ENCODE measurements at places on chromosomes 6 and 20. TPM values are rescaled to one million over a fixed set of nuclear protein-coding genes. Genes with fewer than 3 reads are reported as not detected.

The CUTA gene
- total RNA-seq: 207 TPM

The CNR1 gene
- 2.6 TPM for total RNA-seq

DNA sequence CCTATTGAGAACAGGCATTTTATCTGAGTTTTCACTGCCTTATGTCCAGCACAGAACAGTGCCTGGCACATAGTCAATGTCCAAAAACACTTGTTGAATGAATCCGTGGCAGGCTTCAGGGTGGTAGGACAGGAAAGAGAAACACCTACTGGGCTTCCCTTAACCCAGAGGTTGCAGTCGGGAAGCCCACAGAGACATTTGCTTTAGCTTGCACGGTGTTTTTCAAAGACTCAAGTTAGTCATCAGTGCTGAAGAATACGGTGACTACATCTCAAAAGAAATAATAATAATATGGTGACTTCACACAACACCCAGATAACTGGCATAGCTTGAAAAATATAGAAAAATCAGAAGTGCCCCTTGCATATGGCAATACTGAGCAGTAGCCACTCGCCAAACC is 160.4 kb downstream of the CD83 start:
- no peak for DNase-seq

DNA sequence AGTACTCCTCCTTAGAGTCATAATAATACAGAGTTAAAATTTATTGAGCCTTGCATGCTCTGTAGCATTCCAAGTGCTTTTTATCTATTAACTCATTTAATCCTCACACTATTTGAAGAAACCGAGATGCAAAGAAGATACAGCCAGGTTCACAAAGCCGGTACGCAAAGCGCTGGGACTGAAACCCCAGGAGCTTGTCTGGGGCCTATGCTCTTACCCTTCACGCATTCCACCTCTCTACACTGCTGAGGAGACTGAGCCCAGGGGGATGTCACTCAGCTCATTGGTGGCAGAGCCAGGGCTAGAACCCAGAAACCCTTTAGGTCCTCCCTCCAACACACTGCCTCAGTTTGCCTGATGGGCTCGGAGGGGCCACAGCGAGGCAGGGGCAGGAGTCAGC is 19.7 kb upstream of the MRPS18A start:
- DNase-seq: no peak

- no peak for DNase-seq
These were observed 41.3 kb upstream of the NAA20 start for GRCh38 chr20:19975901-19976300.

- peak; percentile 55 for DNase-seq
These were observed 3.2 kb upstream of the KIAA0408 start for GRCh38 chr6:127462376-127462775.

GRCh38 chr6:21907291-21907690 is 313.7 kb downstream of the SOX4 start:
- no peak for DNase-seq

DNA sequence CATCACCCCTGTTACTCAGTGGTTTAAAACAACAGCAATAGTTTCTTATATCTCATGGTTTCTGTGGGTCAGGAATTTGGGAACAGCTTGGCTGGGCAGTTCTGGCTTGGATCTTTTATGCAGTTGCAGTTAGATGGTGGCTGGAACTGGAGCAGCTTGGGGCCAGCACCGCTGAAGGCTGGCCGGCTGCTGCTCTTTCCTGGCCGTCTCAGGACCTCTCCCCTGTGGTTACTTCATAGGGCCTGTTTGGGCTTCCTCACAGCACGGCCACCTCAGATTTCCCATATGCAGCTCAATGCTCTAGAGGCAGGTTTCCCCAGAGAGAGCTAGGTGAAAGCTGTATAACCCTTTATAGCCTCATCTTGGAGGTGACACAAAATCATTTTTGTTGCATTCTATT is 15.6 kb downstream of the PKIG start:
- DNase-seq: no peak

DNA sequence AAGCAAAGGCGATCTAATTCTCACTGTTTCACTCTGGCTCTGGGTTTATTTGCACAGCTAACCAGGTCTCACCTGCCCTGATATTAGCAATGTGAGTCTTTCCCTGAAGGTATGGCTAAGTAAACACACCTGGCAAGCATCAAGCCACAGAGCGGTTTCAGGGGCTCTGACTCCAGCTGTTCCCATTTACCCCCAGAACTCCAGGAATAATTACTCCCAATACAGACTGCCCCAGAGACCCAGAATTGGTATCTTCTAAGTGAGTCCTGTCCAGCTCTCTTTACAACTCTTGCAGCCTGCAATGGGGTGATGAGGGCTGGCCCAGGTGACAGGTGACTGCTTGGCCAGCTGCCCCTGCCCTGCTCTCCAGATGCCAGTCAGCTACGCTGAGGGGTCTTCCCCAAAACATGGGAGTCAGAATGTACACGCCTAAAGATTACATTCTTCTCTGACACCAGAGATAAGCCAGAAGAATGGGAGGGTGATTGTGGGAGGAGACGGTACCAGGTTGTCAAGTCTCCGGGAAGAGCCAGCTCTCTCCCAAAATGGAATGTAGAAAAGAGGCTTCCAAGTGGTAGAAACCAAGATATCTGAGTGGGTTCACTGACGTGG is 4.9 kb upstream of the LRRN4 start:
- DNase-seq: no peak

Data from GM23338 (cell line).